ENCODE measurements at places on chromosomes 16 and 17. TPM values are rescaled to one million over a fixed set of nuclear protein-coding genes. Genes with fewer than 3 reads are reported as not detected.

The RAB34 gene
- total RNA-seq = 176 TPM

The FCSK gene
- total RNA-seq = 11.9 TPM

The HOXB6 gene
- 0.59 TPM for total RNA-seq

The AGRP gene
- total RNA-seq = not detected

The ARHGDIG gene
- not detected for total RNA-seq

The ZNF213 gene
- 9.4 TPM for total RNA-seq

The OTOP3 gene
- total RNA-seq = not detected

The CALB2 gene
- 1.1 TPM for total RNA-seq

The MYH11 gene
- under 0.01 TPM for total RNA-seq

The IKZF3 gene
- not detected for total RNA-seq

The YWHAE gene
- total RNA-seq = 401 TPM

The TNFSF13 gene
- 1.1 TPM for total RNA-seq

The HBA1 gene
- not detected for total RNA-seq

The FGF11 gene
- total RNA-seq = 0.29 TPM

The SLC22A31 gene
- total RNA-seq = not detected

The HOXB2 gene
- total RNA-seq = 3.3 TPM

The XYLT1 gene
- total RNA-seq = 43.4 TPM

The NKD1 gene
- under 0.01 TPM for total RNA-seq

The PYCARD gene
- total RNA-seq = 61.5 TPM

The KRT32 gene
- not detected for total RNA-seq
